ENCODE measurements at places on chromosomes 2 and 18.

DNA sequence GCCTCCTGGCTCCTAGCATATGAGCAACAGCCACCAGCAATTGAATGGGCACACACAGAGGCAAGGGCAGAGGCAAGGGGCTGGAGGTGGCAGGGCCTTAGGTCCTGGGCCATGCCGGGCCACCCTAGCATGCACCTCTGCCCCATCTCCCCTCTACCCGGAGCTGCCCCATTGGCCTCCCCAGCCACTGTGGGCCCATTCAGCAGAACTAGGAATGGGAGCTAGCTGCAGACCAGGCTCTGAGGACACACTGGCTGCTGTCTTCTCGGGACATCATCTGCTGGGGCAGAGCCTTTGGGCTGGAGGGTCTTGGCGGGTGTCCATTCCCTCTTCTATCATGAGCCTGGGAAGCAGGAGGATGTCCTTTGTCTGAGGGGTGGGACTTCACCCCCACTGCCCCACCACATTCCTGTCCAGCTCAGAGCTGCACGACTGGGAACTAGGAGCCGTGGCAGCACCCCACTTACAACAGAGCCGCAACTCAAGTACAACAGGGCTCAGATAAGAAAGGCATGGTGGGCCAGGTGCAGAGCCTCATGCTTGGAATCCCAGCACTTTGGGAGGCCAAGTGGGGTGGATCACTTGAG, 800 bp downstream of the VIL1 start:
- no peak for DNase-seq

GRCh38 chr2:53268086-53268485, 499.5 kb upstream of the CHAC2 start:
- no peak for DNase-seq

- no peak for DNase-seq
Measured at GRCh38 chr2:20049637-20050036, 1.8 kb downstream of the LAPTM4A start.

DNA sequence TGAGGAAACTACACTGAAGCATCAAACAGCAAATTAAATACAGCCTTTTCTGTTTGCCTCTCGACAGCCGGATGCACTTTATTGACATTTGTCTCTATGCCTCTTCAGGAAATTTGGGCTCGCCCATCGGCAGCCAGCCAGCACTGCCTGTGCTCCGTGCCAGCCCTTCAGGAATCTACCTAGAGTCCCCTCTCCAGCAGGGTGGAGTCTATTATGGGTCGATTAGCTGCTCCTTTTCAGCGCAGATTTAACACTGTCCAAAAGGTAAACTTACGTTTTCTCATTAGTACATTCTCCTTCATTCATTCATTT, 91.5 kb downstream of the MYCN start:
- DNase-seq: no peak

DNA sequence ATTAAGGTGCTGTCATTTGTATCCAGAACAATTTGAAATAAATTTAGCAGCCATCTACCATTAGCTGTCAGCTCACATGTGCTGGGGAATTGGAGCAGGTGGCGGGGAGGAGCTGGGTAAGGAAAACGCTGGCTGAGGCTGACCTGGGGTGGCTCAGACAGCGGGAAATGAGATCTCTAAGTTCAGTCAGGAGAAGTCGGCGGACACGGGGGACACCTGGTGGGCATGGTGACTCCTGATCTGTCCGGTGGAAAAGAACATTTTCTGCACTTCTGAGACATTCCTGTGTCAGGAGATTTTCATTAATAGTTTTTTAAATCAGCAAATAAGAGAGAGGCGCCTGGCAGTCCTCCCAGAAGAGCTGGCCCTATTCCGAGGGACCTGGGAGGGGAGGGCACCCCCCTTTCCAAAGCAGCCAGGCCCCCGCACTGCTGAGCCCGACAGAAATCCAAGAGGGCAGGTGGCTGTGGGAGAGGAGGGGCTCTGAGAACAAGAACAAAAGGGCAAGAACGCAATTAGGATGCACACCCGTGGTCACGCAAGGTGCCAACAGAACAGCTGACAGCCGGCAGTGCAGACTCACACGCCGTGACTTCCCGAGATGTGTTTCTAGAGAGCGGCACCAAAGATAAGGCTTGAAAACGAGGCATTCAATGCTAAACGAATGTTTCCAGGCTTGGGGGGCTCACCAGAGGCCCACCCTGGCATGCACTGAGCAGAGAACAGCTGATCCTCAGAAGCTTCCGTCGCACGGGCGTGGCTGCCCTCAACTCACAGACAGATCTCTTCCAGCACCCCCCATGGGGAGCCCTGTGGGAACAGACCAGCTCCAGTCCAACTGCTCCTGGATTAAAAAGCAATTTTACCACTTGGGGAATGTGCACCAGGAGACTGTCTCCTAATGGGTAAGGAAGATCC, 26.4 kb downstream of the SLC66A2 start:
- DNase-seq: no peak

DNA sequence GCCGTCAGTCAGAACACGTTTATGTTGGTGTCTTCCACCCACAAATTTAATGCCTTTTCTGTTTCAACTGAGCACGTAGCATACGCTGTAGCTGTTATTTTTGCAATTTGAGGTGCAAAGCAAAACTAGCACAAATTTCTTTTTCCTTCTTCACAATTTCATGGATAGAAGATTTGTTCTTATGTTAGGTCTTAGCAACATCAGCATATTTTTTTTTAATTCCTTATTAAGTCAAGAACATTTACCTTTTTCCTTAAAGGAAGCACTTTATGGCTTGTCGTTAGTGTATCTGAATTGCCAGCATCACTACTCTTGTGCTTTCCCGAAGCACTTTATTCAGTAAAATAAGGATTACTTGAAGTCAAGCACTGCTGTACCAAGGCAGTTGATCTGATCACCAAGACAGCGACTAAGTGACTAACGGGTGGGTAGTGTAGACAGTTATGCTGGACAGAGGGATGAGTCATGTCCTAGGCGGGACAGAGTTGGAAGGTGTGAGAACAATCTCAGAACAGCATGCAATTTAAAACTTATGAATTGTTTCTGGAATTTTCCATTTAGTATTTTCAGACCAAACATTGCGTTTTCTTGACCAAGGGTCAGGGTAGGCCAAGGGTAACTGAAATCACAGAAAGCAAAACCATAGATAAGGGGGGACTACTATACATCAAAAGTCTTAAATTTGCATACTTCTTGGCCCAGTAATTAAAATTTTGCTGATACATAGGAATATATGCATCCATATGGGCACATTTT, 13.3 kb downstream of the BABAM2 start:
- DNase-seq: no peak

DNA sequence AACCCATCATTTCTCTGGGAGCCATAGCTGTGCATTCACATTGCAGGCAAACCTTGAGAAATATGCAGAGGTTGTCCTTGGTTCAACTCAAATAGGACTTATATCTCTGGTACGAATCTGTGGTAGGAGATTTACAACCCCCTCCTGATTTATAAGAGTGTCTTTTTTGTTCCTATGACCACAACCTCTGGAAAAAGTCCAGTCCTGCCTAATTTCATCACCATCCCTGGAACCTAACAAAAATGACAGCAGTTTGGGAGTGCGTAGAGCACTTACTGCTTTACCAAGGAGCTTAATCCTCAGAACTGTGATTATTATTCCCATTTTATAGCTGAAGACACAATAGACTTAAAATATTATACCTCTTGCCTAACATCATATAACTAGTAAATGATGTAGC, 66.5 kb downstream of the VWC2L start:
- no peak for DNase-seq

- no peak for DNase-seq
Measured at GRCh38 chr2:122156176-122156890, 400.9 kb downstream of the TSN start.

DNA sequence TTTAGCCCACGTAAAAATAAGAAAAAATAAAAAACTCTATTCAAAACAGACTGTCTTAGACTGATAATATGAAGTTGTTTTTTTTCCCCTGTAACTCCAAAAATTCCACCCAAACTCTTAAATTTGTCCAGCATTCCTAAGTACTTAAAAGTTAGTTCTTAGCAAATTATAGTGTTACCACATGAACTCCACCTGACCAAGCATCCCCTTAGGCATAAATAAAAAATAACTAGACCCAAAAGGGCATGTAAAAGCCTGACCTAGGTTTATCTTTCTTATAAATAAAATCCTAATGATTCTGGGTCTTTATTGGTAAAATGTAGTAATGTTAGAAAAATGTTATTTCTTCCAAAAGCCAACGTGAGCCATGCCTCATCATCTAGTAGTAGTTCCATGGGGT, 54.3 kb downstream of the TTC21B start:
- DNase-seq: no peak

- no peak for DNase-seq
Measured at GRCh38 chr18:74152270-74152669, 3.9 kb downstream of the TIMM21 start.

GRCh38 chr2:220687231-220687843, 884.8 kb downstream of the EPHA4 start:
- DNase-seq: peak; percentile 22

DNA sequence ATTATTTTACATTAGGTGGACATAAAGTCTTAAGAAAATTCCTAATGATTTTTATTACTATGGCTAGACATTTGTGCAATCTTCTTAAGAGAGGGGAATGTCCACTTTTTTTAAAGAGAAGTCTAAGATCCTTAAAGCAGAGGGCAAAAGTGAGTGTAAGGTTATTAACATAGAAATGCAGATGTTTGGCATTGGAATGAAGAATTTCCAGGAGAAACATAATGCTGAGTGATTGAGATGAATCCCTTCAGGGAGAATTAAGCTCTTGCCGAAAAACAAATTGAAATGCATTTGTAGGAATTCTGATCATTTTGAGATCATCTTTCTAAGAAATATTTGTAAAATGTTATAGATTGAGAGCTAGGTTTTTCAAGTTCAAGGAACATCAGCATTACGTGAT, 15.0 kb downstream of the FAM124B start:
- no peak for DNase-seq

DNA sequence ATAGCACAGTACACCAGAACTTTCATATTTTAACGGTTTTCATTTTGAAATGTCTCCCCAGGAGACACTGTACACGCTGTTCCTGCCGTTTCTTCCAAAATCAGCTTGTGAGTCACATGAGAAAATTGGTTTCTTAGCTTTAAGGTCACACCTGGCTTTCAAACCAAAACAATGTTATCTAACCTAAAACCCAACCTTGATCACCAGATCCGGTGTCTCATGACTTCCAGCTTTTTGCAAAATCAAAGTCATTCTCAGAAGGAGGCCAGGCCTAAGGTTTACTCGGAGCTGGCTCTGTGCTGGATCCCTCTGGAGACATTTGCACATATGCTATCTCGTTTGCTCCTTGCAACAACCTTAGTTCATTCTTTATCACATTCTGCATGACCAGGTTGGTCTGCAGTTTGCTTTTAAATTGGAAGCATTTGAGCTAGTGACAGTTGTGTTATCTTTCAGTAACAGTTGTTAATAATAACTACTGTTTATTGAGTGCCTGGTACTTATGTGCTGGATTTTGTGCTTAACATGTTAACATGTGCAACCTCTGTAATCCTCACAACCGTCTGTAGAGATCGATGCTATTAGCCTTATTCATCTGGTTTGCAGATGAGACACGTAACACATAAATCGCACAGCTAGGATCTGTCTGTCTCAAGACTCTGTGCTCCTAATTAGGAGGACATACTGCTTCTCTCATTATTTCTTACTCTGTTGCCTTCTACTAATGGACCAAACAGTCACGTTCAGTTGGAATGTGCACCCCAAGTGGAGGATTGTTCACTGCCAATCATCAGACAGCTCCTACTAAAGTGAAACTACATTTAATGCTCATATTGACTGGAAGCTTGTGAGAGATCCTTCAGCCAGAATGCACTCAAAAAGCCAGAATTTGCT, 105.5 kb downstream of the RNF144A start:
- no peak for DNase-seq

DNA sequence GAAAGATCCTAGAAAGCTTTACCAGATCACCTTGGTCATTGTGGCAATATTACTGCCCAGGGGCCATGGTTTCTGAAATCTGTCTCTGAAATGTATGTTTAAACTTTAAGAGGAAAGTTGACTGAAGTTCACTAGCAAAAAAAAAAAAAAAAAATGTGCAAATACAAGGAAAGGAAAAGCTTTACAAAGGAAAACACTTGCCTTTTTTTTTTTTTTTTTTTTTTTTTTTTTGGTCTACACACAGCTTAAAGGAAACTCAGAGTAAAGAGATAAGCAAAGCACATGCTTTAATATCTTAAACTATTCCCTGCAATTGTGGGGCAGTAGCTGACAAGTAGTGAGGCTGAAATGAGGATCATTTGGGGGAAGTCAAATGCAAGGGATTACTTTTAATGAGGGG, 174.2 kb upstream of the EPAS1 start:
- DNase-seq: no peak

DNA sequence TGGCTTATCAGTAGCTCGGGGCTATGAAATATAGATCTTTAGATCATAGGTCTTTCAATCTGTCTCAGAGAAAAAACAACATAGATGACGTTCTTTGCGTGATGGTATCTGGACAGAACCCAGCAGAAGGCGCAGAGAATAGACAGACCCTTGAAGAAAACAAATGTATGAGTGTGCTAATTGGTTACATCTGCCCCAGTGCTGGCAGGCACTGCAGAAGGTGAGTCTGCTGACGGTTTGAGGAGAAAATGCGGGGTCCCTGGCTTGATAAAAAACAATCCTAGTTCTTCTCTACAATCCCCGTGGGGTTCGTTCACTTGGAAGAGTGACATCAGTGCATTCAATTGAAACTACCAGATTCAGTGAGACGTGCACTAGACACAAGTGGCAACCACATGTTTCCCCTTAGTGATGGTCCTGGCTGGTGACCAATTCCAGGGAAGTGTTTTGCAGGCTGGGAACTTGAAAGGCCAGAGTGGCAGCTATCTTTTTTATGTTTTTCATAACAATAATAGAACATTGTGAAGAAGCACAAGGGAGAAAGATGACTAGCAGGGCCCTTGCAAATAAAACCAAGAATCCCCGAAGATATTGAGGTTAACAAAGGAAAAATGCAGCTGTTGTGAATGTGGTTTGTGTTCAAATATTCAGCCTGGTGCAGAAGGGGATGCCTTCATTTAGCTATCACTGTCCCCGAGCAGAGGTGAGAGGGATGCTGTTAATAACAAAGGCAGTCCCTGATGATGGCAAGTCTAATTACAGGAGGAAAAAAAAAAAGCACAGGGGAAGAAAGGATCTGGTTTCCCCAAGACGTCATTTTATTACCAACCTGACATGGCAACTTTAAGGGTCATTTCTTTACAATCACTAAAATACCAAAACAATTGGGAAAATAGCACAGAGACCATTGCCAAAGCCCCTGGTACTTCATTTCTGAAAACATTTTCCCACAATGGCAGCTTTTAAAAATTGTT, 337.6 kb upstream of the FIGN start:
- peak; percentile 7 for DNase-seq

DNA sequence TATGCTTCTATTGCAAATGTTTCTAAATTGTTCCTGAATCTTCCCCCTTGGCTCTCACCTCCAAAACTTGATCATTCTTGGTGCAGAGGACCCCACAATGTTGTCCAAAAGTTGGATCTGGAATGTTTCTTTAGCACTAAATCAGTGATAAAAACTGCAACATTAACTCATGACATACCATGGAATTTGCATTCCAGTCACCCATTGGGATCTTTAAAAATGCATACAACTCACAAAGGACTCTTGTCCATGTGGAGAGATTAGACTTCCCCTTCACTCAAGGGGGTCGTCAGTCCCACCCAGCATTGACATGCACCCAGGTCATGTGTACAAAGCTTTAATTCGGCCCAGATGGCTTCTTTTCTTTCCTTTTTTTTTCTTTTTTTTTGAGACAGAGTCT, 169.3 kb downstream of the SETBP1 start:
- DNase-seq: no peak

Measured in HFF-Myc (cell line).